Head of caudate nucleus (tissue), 42 donors: ENCODE measurements at places on chromosomes 6 and 20.
A peak's percentile ranks its signal among the peaks of the same experiment; 100 is the strongest.

GRCh38 chr6:156848533-156848932 lies 71.4 kb downstream of the ARID1B start:
- no peak for DNase-seq

GRCh38 chr20:19725814-19726525 lies 32.1 kb upstream of the RIN2 start:
- DNase-seq, result no peak

GRCh38 chr6:147226163-147226724 lies 22.0 kb downstream of the STXBP5 start:
- no peak for DNase-seq

DNA sequence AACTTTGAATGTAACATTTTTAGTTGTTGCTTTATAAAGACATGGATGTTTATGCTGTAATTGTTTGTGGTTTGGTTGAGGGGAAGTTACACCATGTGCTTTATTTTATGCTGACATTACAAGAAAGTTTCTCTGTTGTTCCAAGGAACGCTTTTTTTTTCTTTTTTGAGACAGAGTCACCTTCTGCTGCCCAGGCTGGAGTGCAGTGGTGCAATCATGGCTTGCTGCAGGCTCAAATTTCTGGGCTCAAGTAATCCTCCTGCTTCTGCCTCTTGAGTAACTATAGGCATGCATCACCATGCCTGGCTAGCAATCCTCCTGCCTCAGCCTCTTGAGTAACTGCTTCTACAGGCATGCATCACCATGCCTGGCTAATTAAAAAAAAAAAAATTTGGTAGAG lies 21.0 kb upstream of the IFNGR1 start:
- DNase-seq, result peak; percentile 67

- DNase-seq, result no peak
Measured at GRCh38 chr20:22353586-22353985, 230.8 kb downstream of the FOXA2 start.

DNA sequence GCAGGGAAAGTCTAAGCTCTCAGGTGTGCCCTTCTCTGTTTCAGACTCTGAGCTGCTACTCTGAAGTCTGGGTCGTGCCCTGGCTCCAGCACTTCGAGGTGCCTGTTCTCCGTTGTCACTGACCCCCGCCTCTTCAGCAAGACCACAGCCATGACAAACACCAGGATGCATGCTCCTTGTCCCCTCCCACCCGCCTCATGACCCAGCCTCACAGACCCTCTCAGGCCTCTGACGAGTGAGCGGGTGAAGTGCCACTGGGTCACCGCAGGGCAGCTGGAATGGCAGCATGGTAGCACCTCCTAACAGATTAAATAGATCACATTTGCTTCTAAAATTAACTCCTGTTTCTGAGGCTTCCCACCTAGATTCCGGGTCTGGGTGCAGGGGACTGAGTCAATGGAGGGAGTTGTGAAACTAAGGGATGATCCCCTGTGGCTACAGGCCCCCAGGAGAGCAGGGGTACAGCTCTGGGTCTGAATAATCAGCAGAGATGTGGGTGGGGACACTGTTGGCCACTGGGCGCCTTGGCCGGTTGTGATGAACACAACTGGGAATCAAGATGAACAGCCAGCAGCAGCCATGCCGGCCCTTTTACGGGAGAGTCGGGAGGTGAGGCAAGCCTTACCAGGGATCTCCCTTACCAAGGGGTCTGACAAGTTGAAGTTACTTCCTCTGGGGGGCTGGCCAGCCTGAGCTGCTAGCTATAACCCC lies 10.7 kb downstream of the CST7 start:
- no peak for DNase-seq

GRCh38 chr6:69866351-69866769 lies at the start of gene COL19A1:
COL19A1 (plus strand) TSS chr6:69866556; CDS start chr6:69879568, 13,012 bp downstream.
- DNase-seq, result peak; percentile 21

DNA sequence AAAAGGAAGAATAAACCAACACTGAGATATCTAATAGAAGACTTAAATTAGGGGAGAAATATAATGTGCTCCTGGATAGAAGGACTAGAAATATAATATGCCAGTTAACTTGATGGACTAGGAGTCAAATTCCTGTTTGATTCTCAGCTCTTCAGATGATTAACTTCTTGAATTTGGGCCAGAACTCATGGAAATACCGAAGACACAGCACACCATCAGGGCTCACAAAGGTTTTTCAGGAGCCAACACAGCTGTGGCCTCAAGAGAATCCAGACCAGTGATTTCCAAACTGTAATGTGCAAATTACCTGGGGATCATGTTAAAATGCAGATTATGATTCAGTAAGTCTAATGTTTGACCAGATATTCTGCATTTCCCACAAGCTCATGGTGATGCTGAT lies 33.8 kb upstream of the LRRC1 start:
- DNase-seq, result no peak

DNA sequence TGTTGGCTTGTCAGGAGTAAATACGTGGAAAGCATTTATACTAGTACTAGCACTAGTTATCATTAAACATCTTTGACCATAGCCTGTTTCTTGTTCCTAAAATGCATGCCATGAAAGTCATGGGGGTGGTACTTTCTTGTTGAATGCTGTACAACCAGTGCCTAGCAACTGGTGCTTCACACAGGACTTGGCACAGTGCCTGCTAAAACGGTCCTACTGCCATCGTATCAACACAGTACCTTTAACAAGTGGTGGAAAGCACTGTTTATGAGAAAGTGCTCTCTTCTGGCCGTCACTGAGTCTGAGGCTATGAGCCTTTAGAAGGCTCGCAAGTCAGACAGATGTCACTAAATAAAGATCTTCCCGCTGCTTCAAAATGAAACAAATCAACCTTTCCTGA lies 21.6 kb downstream of the ZNFX1 start:
- no peak for DNase-seq

DNA sequence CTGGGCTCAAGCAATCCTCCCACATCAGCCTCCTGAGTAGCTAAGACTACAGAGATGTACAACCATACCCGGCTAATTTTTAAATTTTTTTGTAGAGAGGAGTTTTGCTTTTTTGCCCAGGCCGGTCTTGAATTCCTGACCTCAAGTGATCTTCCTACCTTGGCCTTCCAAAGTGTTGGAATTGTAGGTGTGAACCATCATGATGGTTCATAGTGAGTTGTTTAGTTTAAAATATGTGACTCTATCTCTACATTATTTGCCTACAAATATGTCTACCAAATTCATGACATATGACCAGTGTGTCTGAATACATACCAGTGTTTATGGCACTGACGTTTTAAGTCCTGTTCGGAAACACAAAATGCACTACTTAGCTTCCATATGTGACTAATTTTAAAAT lies 154.9 kb downstream of the GMPR start:
- no peak for DNase-seq

- DNase-seq, result no peak
Measured at GRCh38 chr6:47303342-47303741, 6.4 kb downstream of the TNFRSF21 start.

- DNase-seq, result no peak
Measured at GRCh38 chr6:73006146-73006545, 219.2 kb downstream of the KHDC1L start.

GRCh38 chr6:7421066-7421465 lies 31.5 kb downstream of the RIOK1 start:
- no peak for DNase-seq

DNA sequence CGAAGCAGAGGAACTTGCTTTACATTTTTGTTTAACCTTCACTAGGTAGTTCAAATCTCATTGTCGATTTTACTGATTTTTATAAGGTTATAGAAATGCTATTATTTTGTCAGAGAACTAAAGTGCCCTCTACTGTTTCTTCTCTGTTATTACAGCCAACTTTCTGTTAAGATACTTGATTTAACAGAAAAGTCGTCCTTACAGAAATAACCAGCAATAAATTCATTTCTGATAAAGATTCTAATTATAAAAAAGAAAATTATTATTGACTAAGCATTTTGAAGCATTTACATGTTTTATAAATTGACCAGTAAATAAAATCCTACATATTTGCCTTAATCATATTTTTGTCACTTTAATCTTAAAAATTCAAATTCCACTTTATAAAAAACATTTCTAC lies 60.8 kb downstream of the OGFRL1 start:
- DNase-seq, result no peak

GRCh38 chr6:56772737-56773184 lies 130.1 kb upstream of the DST start:
- no peak for DNase-seq

DNA sequence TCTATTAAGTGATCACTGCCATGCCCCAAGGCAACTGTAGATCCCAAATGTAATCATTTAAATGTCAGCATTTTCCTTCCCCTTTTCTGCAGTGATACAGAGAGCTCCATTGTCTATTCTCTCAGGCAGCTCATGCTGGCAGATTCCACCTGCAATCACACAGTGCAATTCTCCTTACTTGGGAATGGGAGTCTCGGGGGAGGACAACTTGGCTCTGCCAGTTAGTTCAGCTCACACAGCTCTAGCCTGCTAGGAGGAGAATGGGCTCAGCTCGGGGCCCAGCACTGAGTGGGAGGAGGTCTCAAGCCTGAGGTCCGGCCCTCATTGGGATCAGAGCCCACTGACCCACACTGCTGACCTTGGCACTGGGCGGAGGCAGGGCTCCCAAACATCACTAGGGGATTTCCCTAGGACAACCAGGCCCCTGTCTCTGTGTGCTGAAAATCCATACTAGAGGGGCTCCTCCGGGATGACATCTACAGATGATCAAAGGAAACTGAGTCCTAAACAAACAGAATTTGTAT lies 109.2 kb upstream of the ASF1A start:
- DNase-seq, result peak; percentile 16

- DNase-seq, result no peak
Measured at GRCh38 chr6:2914318-2914660, 11.2 kb upstream of the SERPINB9 start.

GRCh38 chr6:14372734-14373489 lies 255.3 kb downstream of the CD83 start:
- no peak for DNase-seq

GRCh38 chr20:2602746-2603145 lies 49.7 kb upstream of the NOP56 start:
- no peak for DNase-seq

DNA sequence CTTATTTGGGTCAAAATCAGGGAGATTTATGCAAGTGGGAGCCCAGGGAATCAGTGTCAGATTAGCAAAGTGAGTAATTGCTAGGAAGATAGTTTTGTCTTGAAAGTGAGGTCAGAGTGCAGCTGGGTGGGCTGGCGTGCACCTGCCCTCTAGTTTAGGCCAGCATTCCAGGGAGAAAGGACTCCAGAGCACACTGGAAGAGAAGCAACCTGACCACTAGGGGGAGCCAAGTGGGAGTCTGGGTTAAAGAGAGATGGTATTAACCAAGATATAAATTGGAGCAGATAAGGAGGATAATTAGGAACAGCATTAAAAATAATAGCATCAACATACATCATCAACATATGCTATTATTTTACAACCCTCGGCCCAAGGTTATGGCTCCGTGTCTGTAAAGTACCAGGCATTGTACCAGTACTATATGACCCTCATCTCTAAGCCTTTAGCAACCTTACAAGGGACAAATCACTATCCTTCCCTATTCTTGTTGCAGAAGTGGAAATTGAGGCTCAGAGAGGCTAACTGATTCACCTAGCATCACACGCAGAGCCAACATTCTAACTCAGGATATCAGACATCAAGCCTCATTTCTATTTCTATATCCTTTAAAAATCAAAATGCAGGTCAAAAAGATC lies 57.8 kb downstream of the SLC2A10 start:
- peak; percentile 17 for DNase-seq

DNA sequence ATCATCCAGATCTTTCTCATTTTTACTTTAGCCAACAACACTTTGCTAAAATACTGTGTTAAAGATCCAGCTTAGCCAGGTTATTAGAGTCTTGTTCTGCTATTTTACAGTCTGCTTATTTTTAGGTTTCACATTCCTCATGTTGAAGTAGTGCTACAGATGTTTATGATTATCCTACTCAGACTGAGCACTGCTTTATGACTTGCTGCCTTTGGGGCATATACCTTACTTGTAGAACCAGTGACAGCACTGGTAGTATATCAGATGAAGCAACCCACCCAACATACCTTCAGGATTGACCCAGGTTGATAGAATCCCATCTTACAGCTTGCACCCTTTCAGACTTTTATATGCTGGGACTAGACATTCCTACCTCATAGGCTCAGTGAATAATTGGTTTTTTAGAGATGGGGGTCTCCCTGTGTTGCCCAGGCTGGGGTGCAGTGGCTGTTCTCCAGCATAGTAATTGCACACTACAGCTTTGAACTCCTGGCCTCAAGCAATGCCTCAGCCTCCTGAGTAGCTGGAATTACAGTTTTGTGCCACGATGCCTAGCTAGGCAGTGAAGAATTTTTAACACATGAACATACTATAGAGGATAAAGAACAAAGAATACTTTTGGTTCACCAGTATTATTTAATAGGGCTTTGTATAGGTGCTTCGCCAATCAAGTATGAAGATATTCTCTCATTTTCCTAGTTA lies 63.8 kb upstream of the DYNLRB1 start:
- DNase-seq, result no peak

GRCh38 chr20:13928901-13929300 lies 61.5 kb downstream of the SEL1L2 start:
- no peak for DNase-seq

DNA sequence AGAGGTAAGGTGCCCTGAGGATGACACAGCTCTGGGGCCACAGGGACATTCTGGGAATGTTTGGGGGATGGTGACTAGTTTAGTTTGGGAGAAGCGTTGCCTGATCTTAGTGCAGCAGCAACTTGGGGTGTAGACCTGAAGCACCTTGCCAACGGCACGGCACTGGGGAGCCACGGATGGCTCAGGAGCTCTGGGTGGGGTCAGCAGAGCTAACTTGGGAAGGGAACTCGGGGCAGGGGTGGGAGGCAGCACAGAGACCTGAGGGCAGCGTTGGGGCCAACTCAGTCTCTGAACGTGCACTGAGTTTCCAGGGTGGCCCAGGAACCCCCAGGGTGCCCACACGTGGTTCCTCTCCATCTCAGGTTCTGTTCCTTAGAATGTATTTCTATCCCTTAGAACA lies 14.9 kb downstream of the THBS2 start:
- DNase-seq, result no peak

DNA sequence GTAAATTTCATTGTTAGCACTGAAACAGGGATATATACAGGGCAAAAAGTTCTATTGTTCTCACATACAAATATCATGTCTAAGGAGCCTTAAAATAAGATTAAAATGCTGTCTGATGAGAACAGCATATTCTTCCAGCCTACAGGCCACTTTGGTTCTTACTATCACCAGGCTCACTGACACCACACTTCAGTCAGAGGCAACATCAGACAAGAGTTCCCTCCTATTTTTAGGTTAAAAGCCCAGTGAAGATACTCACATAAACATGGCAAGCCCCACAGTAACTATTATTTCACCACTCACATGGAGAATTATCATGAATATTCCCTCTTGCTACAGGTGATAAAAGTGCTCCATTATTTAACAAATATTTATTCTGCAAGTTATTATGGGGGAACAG lies 175.8 kb downstream of the ISM1 start:
- no peak for DNase-seq

GRCh38 chr20:48571949-48572847 lies 255.6 kb downstream of the PREX1 start:
- no peak for DNase-seq

- DNase-seq, result no peak
Measured at GRCh38 chr6:84033523-84034451, at the start of gene MRAP2. MRAP2 (plus strand) TSS chr6:84033772; CDS start chr6:84055319, 21,547 bp downstream.

GRCh38 chr6:61711849-61712248 lies 574.2 kb downstream of the KHDRBS2 start:
- DNase-seq, result peak; percentile 2
